ENCODE measurements at places on chromosomes 13 and 19.

- DNase-seq, result no peak
These were observed 59.5 kb downstream of the NDFIP2 start for GRCh38 chr13:79540504-79540903.

- no peak for DNase-seq
These were observed 199.5 kb upstream of the ZNF536 start for GRCh38 chr19:30172613-30173242.

GRCh38 chr19:45079911-45080370, 881 bp downstream of the GEMIN7 start:
- DNase-seq, result no peak

- DNase-seq, result no peak
These were observed 137.5 kb downstream of the KCNRG start for GRCh38 chr13:50152655-50153309.

DNA sequence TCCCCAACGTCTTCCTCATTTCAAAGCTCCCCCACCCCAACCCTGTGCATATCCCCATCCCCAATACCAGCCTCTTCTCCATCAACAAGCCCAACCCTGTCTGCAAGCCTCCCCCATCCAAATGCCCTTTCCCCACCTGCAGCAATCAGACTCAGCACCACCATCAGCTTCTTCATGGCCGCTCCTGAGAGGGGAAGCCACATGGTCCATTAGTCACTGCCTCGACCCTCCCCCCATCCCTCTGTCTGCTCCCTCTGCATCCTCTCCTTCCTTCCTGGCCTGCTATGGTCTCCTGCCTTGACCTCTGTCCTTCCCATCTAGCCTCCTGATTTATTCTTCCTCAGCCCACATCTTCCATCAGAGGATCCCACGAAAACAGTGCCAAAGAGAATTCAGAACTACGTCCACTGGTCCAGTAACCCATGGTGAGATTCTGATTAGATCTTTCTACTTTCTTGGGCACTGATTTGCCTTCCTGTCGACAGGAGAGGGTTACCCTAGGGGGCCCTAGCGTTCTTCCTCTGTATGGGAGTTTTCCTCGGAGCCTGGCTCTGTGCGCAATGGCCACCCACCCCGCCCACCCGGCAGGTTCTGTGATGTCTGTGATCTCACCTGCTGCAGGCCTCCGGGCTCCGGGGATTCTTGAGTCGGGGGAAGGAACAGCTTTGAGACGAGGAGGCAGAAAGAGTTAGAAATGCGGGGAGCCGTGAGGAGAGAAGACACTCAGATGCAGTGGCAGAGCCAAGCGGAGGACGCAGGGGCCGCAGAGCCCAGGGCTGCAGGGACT, 1.3 kb downstream of the KLK6 start:
- DNase-seq, result no peak

DNA sequence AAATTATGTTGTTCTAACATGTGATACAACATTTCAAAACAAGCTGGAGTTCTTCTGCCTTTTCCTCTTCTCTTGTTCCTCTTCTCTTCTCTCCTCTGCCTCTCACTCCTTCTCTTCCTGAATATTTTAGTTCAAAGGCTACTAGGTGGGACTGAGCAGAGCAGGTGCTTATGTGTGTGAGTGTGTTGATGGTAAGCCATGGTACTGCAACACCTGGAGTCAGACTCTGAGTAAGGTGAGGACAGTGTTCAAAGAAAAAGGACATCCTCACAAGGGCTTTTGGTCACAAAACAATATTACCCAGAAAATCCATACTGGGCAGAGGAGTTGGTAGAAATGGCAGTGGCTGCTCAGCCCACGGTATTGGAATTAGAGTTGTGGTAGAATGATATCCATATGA, 1188.7 kb downstream of the SLITRK1 start:
- no peak for DNase-seq
